ENCODE measurements at places on chromosomes 3 and 15.
A peak's percentile ranks its signal among the peaks of the same experiment; 100 is the strongest.

GRCh38 chr3:12235691-12236090, 53.2 kb upstream of the PPARG start:
- no peak for DNase-seq

GRCh38 chr3:21944251-21944650, 193.2 kb upstream of the ZNF385D start:
- no peak for DNase-seq

DNA sequence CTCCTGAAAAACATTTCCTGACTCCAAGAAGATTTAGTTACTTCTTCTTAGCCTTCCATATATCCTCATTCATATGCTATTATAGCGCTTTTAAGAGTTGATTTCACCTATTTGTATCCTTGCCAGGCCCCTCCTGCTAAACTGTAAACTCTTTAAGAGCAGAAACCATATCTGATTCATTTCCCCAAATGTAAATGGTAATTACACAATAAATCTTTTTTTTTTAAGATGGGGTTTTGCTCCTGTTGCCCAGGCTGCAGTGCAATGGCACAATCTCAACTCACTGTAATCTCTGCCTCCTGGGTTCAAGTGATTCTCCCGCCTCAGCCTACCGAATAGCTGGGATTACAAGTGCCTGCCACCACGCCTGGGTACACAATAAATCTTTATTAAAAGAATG, 4.5 kb downstream of the DLEC1 start:
- no peak for DNase-seq

DNA sequence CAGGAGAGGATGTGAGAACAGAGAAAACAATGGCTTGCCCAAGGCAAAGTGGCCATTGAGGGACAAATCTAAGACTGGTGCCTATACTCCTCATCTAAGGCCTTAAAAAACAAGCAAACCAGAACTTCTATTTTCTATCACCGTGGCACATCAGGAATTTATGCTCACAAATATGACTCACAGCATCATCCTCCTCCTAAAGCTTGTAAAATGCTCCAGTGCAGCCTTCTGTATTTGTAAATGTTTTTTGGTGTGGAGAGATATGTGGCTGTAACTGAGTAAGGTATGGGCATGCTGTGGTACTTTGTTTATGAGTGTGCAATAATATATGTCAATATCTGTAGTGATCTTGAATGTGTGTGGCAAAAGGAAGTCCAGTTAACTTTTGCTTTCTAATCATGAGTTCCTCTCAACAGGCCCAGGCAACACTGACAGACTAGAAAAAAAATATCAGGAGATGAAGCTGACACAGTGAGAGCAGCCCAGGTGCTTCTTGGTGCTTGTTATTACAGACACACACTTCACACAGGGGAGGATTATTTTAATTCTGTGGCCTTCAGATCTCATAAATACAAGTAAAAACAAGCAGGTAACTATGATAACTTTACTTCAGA, 60.3 kb downstream of the CTNNB1 start:
- DNase-seq: no peak

- DNase-seq: no peak
Observed at GRCh38 chr3:47456984-47457383, 18.8 kb downstream of the SCAP start.

- no peak for DNase-seq
Observed at GRCh38 chr3:142890592-142890991, 1.7 kb upstream of the PCOLCE2 start.

DNA sequence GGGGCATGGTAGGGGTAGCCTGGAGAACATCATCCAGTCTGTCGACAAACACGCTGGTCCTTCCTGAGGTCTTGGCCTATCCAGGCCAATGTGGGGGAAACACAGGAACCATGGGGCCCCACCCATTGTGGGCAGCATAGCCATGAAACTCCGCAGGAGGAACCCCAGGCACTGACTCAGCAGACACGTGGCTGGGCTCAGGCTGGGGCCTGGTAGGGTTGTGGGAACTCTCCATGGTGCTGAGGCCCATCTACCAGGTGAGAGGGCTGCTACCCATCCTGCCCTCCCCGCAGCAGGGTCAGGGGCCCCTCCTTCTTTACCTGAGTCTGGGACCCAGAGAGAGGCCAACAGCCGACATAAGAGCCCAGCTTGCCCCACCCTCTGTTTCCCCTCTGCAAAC, 22.6 kb upstream of the CACNA2D2 start:
- peak; percentile 28 for DNase-seq

GRCh38 chr15:32855942-32856341, 138.1 kb downstream of the GREM1 start:
- no peak for DNase-seq

GRCh38 chr3:59535791-59536221, 486.0 kb upstream of the CFAP20DC start:
- no peak for DNase-seq

DNA sequence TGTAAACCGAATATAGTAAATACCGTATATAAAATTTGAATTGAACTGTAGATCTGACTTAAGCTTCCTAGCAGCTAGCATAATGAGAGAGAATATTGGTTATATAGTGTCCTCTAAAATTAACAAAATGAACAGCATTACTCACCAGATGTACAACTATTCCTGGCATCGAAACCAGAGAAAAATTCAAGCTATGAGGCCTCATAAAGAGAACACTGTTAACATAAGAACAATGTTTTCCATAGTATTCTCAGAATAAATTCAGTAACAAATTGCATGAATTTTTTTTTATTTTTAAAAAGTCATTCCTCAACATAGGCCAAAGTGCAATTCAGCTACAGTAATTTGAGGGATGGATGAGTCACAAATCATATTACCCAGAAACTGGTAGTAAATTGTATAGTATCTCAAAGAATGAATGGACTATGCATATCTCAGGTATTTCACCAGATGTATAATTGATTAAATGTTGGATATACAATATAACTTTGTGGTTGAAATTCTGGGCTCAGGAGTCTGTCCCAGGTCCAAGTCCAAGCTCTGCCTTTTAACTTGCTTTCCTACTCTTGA, 5.0 kb downstream of the TMEM207 start:
- DNase-seq: no peak

DNA sequence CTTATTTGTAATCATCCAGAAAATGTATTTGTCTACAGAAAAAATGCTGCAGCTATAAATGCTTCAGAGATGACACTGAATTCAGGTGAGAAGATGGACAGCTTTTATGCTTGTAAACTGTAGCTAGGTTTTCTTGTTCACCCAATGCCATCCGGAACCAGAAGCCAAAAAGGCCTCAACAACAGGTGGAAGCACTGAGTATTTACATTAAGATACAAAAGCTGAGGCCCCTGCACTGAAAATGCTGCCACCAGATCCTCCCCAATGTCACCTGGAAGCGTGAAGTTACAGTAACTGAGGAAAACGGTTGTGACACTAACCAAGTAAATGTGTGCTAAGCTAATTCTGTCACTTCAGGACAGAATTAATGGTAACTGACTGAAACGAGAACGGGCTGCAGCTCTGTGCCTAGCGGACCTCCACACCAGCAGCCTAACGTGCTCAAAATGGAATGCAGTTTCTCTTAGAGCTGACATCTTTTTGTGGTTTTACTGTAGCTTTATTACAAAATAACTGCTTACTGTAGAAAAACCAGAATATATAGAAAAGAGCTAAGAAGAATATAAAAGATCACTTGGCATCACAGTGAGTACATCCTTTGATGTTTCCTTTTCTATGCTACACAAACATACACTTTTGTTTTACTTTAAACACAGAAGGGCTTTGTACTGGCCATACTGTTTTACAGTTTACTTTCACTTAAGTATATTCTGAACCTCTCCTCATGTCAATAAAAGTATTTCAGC, 7.6 kb downstream of the CHSY1 start:
- no peak for DNase-seq

GRCh38 chr15:92583096-92584034, 72.2 kb downstream of the FAM174B start:
- DNase-seq: no peak

DNA sequence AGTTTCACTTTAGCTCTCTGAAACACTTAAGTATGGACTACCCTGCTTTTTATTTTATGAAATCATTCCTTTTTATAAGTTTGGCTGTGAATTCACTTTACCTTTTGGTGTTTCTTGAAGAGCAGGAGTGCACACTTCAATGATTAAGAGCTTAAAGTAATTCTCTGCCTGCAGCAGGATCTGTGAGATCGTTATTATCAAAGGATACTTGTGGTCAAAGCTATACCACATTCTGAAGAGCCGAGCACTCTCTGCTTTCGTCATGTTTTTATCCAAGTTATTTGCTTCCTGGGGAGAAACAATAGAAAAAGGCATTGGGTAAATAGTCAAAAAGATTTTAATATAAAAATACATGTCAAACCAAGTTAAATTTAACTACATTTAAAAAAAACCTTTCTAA, 243.7 kb downstream of the CHST2 start:
- DNase-seq: no peak

- DNase-seq: no peak
Observed at GRCh38 chr15:88382482-88382983, 84.7 kb downstream of the MRPL46 start.

DNA sequence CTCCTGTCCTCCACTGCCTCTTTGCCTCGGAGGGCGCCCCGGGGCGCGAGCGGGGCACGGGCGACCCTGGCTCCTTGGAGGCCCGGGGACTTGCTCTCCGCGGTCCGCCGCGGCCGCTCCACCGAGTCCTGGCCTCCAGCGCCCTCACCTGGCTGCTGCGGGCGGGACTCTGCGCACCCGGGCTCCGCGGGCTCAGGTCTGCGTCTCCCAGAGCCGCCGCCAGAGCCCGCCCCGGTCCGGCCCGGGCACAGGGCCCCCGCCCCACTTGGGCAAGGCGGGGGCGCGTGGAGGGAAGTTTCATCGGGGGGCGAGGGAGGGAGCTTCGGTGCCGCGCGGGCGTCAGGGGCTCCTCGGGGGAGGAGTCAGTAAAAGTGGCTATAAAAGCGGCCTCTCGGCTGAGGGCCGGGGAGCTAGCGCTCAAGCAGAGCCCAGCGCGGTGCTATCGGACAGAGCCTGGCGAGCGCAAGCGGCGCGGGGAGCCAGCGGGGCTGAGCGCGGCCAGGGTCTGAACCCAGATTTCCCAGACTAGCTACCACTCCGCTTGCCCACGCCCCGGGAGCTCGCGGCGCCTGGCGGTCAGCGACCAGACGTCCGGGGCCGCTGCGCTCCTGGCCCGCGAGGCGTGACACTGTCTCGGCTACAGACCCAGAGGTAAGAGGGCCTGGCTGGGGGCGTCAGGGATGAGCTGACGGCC, at the start of gene CEMIP:
CEMIP (plus strand) TSS at position 407 of the 694 bp plus-strand sequence. CDS start 94,510 bp downstream, outside the sequence.
- no peak for DNase-seq

GRCh38 chr15:67479781-67480505, 41.0 kb upstream of the C15orf61 start:
- no peak for DNase-seq

- DNase-seq: no peak
Observed at GRCh38 chr15:60713119-60714084, 234.5 kb upstream of the ICE2 start.

- DNase-seq: no peak
Observed at GRCh38 chr3:62622553-62623174, 249.3 kb upstream of the FEZF2 start.

GRCh38 chr3:150868282-150868681, 37.0 kb downstream of the MINDY4B start:
- no peak for DNase-seq

DNA sequence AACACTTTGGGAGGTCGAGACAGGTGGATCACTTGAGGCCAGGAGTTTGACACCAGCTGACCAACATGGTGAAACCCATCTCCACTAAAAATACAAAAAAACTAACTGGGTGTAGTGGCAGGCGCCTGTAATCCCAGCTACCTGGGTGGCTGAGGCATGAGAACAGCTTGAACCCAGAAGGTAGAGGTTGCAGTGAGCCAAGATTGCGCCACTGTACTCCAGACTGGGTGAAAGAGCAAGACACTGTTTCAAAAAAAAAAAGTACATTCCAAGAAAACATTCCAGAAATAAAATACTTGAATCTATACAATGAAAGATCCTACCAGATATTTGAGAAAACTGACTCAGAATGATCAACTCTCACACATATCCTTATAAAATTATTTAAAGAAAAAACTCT, 30.4 kb downstream of the TFDP2 start:
- DNase-seq: no peak

DNA sequence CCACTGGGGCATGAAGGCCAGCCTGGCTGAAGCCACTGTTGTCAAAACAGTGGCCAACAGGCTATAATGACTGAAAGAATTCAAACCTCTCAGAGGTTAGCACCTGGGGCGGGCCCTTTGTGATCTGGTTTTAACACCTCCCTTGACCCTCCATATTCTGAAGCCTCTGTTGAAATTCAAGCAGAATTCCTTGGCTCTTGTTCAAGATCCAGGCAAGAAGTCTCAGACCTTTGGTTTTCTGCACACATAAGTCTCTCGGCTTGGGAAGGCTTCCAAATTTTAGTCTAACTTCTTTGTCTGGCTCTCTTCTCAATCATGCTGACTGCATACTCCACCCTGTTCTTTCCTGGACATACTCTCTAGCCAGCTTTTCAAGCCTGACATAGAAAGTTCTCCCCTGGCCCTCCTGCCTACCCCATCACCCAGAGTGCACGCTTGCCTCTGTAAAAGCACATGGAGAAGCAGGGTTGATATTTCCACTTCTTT, 144.5 kb downstream of the PDZRN3 start:
- no peak for DNase-seq

- DNase-seq: no peak
Observed at GRCh38 chr3:148500881-148501280, 196.8 kb upstream of the AGTR1 start.

GRCh38 chr3:141659821-141660613, 78.1 kb upstream of the RNF7 start:
- DNase-seq: no peak

GRCh38 chr15:64740311-64741170, 34.8 kb downstream of the RBPMS2 start:
- DNase-seq: no peak

DNA sequence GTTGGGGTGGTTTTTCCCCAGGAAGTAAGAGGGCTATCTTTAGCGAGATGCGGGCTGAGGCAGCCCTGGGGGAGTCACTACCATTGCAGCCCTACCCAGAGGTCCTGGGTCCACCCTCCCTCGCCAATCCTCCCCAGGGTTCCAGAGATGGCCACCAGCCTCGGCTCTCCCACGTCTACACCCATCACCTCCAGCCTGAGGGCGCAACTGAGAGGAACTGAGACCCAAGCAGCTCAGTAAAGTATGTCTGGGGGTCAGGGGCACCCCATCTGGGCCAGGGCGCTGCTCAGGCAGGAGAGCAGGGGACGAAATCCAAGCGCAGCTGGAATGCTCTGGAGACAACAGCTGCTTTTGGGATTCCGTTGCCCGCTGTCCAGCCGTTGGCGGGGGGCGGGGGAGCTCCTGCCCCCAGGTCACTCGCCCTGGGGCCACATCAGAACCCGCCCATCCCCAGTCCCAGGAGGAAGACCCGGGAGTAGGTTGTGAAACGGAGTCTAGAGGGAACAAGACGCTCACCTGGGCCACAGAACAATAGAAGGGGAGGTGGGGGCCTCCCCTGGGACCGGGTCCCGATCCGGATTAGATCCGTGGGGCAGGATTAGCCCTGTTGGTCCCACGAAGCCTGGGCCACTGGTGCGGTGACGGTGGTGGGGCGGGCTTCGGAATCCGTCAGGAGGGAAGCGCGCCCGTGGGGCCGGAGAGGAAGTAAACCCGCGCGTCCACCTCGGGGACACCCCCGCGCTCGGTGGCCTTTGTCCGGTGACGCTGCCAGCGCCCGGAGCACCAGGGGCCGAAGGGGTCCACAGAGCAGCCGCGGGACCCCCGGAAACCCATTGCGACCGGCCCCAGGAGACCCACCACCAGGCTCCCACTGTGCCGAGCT, 1.4 kb upstream of the NDUFAF3 start:
- DNase-seq: no peak

- no peak for DNase-seq
Observed at GRCh38 chr3:104178680-104179079, 1188.0 kb upstream of the ALCAM start.
